NCI-H1417 (cell line): ENCODE measurements at places on chromosomes 4 and X.

DNA sequence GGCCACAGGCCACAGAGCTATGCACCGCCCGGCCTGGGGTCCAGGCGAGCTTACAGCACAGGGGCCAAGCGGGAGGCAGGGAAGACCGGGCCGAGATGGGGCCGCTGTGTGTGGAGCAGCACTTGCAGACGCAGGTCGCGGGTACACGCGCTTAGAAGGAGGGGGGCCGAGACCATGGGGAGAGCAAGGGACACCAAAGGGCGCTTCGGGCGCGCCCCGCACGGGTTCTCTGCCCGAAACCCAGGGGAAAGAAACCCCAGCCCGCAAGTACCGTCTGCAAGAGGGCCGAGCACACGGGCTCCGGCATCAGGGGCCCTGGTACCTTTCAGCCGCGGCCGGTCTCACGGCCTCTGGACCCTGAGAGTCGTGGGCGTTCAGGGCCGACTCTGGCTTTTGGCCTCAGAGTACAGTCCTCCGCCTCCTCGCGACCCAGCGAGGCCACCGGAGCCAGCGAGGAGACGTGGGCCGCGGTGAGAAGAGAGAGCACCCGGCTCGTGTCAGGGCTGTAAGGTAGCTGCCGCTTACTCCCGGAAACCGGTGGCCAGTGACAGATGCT, 342 bp downstream of the EOLA2 start:
- no peak for DNase-seq

DNA sequence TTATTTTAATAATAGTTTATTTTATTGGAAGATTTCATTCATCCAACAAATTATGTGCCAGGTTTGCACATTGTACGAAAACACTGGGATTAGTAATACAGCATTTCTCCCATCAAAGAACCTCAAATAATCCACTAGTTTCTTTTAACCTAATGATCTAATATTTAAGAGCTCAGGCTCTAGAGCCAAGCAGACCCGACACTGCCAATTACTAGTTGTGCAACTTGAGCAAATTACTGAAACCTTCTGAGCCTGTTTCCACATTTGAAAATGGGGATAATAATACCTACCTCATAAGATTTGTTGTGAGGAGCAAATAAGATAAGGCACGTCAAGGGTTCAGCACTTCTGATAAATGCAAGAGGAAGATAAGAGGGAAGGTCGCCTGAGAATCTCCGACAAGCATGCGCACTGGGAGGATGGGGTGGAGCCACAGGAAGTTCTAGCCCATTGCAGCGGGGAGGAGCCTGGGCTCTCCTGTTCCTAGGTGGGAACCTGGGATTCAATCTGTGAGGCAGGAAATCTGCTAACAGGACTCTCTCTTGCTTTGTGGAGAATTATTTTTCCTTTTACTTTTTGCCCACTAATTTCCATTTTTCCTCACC, 141.5 kb upstream of the SMAD1 start:
- DNase-seq, result no peak

DNA sequence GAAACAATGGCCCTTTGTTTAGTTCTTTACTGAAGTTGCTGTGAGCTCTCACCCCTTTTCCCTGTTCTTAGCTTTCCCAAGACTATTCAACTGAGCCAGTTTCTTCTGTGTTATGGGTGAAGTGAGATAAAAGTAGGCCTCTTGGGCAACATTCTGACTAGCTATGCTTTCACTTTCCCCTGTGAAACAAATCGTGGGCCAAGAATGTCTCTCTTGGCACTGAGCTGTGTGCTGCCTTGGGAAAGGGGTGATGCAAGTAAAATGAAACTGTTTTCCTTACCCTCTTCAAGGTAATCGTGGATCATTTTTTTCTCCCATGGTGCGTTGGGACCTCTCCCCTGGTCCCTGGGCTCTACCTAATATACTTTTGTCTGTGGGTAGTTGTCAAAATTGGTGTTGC, 653.9 kb upstream of the MAGEB2 start:
- no peak for DNase-seq

DNA sequence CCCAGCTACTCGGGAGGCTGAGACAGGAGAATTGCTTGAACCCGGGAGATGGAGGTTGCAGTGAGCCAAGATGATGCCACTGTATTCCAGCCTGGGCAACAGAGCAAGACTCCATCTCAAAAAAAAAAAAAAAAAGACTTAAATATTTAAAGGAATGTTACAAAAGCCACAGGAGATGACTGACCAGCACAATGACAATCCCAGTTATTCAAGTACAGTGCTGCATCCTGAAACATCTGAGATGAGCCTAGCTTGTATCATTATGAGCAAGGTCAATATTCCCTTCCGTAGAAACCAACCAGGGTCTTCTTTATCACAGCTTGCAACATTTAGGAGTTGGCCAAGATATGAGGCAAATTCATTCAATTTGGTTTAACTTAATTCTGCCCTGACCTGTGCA, 38.6 kb downstream of the LNX1 start:
- DNase-seq, result no peak

DNA sequence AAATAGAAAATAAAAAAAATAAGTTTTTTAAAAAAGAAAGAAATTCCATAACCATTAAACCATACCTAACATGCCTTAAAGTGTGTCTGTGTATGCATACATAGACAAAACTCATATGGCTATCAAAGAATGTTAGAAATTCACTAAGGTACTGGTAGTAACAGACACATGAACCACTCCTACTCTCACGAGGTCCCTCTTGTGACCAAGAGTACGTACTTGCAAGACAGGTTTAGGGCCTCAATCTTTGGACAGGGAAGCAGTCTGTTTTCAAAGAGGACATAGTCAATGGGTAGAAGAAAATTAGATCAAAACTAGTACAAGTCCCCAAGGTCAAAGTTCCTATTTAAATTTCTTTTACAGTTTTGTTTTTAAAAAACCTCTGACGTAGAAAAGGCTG, 117.3 kb downstream of the CHM start:
- no peak for DNase-seq

DNA sequence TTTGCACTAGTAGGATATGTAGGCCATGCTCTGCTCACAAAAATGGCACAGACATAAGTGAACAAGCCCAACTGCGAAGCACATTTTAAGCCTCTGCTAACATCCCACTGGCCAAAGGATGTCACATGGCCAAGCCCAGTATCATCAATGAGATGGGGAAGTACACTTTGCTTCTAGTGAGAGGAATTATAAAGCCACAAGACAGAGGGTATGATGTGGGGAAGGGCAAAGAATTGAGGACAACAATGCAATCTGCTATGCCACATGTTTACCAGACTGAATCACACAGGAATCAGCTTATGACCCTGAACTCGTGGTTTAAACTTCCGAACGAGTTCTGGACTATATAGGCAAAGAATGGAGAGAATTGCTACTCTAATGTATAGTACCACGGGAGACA, 39.1 kb downstream of the SUPT20HL1 start:
- DNase-seq, result no peak

GRCh38 chr4:75655562-75655961, 17.6 kb downstream of the G3BP2 start:
- DNase-seq, result no peak

GRCh38 chrX:17042037-17042436, 95.6 kb downstream of the REPS2 start:
- DNase-seq, result no peak

DNA sequence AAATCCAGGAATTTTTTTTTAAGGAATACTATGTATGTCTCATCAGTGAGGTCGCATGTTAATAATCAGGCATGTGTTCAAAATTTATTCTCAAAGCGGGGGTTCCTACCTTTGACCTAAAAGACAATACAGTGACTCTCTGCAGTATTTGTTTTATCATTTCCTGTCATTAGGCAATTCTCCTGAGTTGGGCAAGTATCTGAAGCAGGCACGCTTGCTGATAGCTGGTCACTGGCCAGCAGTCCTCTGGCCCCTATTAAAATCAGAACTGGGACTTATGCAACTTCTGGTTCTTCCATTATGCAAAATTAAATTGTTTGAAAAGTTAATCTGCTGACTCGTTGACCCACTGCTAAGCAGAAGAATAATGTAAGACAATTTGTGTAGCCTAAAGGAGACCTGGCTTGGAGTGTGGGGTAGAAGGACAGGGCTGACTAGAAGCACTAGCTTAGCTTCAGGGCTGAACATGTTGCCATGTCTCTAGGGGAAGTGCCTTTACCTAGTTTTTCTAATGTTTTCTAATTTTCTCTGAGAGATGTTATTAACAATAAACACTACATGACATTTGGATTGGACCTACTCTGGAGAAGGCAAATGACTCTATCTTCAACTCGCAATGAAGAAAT, 36.0 kb upstream of the GABRA2 start:
- no peak for DNase-seq

- DNase-seq, result no peak
Measured at GRCh38 chr4:107392951-107393350, 327.1 kb downstream of the PAPSS1 start.

- DNase-seq, result no peak
Measured at GRCh38 chr4:109134268-109134667, 168.2 kb downstream of the COL25A1 start.

DNA sequence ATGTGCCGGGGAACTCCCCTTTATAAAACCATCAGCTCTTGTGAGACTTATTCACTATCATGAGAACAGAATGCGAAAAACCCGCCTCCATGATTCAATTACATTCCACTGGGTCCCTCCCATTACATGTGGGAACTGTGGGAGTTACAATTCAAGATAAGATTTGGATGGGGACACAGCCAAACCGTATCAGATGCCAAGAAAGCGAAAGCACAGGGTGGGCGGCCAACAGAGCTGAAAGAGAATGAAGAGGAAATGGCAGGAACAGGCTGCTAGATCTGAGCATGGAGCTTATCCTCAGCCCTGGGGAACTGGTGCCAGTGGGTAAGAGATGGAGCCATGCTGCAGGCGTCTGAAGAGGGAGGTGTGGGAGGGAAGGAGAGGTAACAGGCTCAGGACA, 117.7 kb upstream of the PNPLA4 start:
- DNase-seq, result no peak

DNA sequence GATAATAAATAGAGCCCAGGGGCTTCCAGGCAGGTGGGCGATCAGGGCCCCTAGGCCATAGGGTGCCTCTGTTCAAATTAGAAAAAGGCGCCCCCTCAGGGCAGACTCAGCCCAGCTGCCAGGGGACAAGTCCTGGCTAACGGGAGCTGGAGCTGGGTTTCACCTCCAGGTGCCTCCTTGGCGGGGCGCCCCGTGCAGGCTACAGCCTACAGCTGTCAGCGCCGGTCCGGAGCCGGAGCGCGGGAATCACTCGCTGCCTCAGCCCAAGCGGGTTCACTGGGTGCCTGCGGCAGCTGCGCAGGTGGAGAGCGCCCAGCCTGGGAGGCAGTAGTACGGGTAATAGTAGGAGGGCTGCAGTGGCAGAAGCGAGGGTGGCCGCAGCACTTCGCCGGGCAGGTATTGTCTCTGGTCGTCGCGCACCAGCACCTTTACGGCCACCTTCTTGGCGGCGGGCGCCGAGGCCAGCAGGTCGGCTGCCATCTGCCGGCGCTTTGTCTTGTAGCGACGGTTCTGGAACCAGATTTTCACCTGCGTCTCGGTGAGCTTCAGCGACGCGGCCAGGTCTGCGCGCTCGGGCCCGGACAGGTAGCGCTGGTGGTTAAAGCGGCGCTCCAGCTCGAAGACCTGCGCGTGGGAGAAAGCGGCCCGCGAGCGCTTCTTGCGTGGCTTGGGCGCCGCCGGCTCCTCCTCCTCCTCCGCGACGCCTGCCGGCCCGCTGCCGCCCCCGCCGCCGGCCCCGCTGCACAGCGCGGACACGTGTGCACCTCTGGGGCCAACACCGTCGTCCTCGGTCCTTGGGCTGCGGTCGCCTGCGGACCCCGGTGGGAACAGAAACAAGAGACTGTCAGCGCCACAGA, 2.4 kb downstream of the NKX3-2 start:
- peak; percentile 53 for DNase-seq

- no peak for DNase-seq
Measured at GRCh38 chr4:132114885-132115284, 1034.2 kb upstream of the PCDH10 start.

DNA sequence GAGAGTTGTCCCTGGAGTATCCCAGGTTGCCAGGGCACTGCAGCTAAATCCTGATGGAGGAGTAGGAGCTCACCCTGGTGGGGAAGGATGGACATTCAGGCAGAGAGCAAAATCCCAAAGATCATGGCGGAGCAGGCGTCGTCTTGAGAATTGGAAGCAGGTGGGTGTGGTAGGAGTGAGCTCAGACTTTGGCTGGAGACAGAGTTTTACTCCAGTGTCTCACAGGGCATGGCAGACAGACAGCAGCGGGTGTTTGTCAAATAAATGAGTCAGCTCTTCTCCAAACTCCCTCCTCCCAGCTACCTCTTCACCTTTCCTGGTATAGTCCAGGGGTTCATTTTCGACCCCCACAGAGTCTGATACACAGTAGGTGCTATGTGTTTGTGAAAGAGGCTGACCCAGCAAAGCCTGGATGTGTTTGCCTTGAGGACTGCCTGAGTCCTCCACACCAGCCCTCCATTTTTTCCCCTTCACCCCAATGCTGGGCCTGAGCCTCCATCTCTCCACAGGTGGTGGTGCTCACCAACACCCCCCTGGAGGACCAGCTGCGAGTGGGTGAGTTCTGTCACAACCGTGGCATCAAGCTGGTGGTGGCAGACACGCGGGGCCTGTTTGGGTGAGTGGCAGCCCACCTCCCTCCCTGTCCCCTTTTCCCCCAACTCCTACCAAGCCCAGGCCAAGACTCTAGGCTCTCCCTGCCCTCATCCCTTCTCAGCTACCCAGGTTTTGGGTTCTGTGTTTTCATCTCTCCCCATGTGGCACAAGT, 6.9 kb downstream of the UBA1 start:
- DNase-seq, result no peak

DNA sequence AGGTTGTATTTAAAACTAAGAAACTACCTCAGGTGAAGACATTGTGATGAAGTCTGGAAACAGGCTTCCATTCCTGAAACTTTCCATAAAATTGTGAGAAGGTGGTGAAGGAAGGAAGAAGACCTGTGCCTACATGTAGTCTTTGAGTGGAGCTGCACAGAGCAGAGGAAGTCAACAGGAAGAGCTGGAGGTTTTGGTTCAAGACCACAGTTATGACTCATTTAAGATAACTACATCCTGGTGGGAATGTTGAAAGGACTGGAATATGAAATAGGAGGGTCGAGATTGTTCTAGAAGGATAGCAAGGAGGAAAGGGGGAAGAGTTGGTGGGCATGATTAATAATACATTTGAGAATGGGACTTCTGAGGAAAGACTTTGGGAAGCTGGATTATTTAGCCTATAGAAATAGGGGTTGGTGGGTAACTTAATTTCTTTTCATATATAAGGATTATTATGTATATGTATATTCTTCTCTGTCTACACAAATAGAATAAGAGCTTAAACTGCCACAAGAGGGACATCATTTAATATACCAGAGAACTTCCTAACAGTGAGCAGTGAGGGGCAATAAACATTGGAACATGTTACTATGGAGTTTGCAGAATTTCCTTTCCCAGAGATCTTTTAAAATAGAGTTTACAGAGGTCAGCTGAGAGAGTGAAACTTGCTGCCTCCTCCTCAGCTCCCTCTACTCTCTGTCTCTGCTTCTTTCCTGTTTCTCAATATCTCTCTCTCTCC, 23.5 kb downstream of the AWAT2 start:
- no peak for DNase-seq

GRCh38 chr4:36039026-36039425, 205.3 kb downstream of the ARAP2 start:
- peak; percentile 38 for DNase-seq
